ENCODE measurements at places on chromosomes 12 and 14.

GRCh38 chr12:67925077-67925476, 64.2 kb upstream of the IFNG-AS1 start:
- no peak for DNase-seq

DNA sequence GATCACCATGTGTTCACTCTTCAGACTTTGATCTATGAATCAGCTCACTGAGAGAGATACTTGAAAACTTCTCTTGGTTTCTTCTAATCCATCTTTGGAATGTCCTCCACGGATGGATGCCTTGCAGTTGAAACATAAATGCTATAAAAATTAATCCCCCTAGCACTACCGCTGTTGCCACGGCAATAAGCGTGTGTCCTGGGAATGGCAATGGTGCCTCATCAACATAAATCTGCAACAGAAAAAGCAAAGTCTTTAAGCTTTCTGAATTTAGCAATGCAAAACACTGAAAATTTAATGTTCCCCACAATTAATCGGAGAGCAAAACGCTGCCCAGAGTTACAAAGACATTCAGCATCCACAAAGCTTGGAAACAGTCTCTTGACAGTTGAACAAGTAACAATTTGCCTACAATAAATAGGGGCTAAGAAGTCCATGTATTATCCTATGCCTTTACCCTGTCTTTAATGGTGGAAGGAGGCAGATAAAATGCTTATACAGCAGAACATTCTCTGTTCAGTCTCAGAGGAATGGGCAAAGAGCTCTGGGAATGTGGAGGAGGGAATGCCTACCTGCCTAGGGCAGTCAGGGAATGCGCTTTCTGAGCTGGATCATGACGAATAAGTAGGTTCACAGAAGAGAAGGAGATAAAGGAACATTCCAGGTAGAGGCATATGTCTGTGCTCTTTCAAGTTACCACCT, 70.9 kb upstream of the PPP4R3A start:
- DNase-seq: no peak

GRCh38 chr14:105878554-105878953, 352.2 kb downstream of the TMEM121 start:
- DNase-seq: no peak

DNA sequence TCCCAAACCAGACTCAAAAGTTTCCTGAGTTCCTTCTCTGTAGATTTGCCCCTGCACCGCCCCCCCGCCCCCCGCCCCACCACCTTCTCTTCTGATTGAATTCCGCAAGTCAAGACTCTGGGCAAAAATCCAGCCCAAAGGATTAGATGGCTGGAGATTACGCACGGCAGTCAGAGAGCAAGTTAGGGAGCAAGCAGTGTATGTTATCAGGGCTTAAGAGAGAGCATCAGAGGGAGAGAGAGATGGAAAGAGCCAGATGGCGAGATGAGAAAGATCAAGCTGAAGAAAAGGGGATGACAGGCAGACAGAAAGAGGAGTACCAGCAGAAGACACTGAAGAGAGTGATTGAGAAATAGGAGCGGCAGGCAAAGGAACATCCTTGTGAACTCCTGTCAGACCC, 13.9 kb upstream of the ANKRD33 start:
- no peak for DNase-seq

DNA sequence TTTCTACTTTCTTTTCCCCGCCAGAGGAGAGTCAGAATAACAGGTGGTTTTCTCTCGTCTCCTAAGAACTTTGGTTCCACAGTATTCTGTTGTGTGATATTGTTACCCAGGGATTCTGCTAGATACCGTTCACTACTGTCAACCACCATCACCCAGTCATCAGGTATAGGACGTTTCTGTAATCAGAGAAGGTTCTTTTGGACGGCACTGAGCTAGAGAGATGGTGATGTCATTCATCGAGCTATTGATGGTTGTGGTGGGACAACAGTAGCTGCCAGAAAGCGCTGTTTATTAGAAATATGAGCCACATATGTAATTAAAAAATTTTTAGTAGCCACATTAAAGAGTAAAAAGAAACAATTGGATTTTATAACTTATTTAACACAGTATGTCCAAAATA, 17.0 kb downstream of the ERC1 start:
- DNase-seq: no peak

DNA sequence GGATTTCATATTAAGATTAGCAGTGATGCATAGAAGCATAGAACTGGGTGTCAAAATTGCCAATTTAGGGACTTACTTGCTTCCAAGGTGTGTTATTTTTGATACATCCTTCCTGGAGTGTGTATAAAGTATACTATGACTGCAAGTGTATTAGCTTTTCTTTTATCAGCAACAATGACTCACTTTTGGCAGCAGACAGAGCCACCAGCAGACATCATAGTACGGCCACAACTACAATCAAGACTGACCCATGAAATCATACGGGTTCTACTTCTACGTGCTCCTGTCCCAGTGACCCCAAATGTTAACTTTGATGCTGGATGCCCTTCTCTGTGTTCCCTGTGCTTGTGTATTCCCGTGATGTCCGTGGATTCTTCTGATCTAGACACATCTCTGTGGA, 443.9 kb downstream of the TMEM132D start:
- no peak for DNase-seq

DNA sequence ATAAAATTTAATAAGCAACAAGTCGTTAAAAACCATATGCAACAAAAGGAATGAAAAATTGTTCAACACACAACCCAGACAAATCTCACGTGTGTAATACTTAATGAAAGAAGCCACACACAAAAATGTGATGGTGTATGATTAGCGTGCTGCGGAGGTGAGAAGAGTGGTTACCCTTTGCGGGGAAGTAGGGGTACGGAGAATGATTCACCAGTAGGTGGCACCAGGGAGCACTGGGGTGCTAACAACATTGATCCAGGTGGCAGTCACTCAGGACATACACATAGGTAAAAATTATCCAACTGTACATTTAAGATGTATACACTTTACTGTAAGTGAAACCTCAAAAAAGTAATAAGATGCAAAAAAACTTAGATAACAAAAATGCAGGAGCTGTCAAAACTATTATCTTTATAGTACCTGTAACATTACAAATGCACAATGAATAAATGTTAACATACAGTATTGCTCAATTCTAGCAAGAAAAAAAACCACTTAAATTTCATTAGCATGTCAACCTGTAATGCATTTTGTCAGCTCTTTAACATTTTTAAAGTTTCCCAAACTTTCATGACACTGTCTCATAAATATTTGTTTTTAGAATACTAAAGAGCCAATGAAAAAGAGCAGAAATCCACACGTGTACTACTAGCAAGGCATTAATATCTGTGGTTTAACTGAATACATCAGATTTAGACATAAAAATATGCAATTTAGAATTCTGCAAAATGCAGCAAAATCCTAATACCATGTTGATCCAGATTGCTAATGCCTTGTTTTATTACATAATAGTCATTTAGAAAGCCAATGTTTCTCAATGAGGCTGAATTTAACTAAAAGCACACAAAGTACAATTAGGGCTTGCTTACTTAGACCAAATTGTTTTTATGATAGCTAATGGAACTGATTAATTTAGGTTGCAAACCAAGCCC, 46.7 kb downstream of the TMCC3 start:
- DNase-seq: peak; percentile 24

DNA sequence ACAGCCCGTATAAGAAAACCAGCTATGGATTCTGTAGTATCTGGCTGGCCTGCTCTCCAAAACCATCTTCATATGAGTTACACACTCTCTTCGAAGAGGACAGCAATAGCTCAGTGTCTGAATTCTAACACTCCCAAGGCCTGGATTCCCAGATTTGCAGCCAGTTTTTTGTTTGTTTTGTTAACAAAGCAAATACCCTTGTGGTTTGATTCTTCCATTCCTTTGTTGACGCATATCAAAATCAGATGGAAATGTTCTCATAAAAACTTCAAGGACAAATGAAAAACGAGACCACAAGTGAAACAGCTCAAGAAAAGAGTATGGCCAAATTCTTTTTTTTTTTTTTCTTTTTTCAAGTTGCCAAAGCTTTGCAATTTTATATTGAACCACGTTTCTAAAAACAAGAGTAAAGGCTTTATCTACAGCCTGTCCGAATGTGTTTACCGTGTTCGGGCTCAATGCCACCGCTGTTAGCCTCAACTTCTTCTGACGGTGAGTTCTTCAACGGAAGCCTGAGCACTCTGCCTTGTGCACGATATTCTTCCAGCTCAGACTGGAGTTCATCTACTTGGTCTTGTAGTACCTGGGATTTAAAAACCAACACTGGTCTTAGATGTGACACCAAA, 67.5 kb downstream of the NIN start:
- DNase-seq: no peak

GRCh38 chr12:26871985-26872384, 39.0 kb upstream of the ITPR2 start:
- no peak for DNase-seq

- no peak for DNase-seq
Measured at GRCh38 chr12:4820971-4821370, 88.7 kb upstream of the KCNA1 start.

DNA sequence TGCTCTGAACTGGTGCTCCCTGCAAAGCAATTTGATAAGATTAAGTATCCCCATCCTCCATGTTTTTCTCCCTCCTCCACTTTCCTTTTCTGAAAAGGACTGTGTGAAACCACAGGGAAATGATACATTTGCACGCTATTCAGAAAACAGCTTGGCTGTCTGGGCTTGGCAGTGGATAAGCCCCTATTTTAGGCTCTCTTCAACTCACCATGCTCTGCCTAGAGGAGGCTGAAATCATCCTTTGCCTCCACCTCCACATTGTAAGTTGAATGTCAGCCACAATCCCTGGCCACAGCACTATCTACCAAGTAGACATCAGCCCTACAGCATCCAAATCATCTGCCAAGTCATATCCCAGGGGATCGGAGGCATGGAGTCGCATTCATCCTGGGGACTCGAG, 642.3 kb downstream of the RPS29 start:
- no peak for DNase-seq

DNA sequence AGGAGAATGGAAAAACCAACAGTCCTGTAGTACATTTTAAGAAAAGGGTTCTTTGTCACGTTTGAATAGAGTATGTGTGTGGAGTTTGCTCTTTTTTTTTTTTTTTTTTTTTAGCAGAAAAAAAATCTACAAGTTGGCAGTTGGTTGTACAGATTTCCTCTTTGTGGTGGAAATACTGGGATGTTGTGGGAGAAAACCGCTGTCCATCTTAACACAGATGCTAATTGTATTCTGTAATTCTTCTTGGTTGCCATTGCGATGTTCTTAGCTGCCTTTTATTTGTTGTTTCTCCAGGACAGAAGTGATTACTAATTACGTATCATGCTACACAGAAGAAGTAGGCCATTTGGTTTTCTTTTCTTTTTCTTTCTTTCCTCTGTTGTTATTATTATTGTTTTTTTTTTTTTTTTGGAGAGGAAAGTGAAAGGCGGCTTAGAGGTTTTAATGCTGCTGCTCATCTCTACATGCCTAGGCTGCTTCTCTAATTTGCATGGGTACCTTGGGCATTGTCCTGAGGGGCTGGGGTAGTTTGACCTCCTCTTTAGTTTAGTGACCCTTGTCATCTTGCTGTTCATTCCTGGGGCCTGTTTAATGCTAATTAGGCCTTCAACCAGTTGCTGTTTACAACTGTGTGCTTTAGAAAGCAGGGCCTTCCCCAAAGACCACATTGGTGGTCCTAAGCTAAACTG, 94.7 kb downstream of the TMTC2 start:
- no peak for DNase-seq

DNA sequence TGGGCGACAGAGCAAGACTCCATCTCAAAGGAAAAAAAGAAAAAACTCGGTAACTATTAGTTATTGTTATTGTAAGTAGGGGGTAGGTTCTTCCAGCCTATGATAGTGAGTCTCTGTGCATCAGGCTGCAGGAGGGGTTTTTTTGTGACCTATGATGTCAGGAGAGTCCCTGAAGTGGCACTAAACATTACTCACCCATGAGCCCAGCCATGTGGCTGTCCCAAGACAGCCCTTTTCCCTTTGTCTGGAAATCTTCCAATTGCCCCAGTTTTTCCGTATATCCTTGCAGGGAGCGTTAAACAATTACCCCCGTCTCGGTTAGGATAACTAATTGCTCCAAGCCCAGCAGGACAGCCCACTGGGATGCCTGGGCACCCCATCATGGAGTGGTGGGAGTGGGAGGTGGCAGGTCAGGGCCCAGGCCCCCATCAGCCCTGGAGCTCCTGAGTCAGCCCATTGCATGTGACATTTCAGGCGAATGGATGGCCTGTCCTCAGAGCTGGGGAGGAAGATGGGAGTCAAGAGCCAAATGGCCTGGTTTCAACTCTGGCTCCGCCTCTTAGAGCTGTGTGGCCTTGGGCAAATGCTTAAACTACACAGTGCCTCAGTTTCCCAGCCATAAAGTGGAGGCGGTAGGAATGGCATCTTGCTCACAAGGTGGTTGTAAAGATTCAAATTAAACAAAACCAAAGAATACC, 16.4 kb downstream of the PHETA1 start:
- no peak for DNase-seq

DNA sequence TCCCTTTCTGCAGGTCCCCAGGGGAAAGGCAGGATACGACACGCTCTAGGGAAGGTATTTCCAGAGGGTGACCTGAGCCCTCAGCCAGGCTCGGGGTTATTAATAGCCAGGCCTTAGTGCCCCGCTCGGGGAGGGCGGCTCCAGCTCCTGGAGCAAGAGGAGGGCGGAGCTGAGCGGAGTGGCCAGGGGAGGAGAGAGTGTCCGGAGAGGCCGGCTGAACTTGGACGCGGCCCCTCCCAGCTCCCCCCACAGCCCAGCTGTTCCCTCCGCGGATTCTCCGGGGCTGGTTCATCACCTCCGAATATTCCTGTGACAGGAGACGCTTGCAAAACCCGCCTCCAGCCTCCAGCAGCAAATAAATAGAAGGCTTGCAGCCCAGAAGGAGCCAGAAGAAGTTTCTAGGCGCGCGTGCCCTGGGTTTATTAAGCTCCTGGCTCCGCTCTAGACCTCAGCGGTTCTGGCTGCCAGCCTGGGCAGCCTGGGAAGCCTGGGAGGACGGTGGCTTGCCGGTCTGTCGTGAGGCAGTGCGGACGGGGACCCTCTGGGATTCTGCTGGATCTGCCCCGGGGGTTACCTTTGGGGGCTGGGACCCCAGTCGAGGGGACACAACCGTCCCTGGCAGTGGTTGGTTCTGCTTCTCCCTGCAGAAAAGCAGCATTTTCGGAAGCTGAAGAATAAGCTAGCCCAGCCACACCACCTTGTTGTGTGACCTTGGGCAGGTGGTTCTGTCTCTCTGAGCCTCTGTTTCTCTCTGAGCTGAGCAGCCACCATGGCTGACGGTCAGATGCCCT, at the start of gene HSPB8:
HSPB8 (plus strand) TSS at position 388 of the 791 bp plus-strand sequence; CDS start at position 770, 382 bp downstream.
- DNase-seq: no peak

- no peak for DNase-seq
Measured at GRCh38 chr14:88248606-88249005, 74.5 kb downstream of the KCNK10 start.

- no peak for DNase-seq
Measured at GRCh38 chr12:94198469-94198868, 50.1 kb downstream of the PLXNC1 start.

GRCh38 chr12:11685716-11686115, 36.2 kb downstream of the ETV6 start:
- no peak for DNase-seq
